ENCODE measurements at places on chromosomes 1 and 21. TPM values are rescaled to one million over a fixed set of nuclear protein-coding genes. Genes with fewer than 3 reads are reported as not detected.

DNA sequence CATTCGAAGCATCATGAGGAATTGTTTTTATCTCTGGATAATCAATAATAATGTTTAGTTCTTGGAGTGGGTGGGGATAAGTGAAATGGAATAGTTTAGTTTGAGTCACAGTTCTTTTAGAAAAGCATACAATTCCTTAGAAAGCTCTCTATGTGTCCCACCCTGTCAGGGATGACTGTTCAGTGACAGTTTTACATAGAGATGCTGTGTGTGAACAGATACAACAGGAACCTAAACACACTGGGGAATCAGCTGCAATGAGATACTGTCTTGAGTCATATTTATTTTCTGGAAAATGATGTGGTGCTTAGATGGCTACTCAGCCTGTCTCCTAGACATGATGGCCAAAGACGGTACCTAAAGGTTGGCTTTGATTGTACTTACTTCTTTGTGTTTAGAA is 25.7 kb upstream of the CCDC190 start:
- H3K27me3 ChIP-seq = no peaks in the 10 kb centered on the region
- no peak for DNase-seq
- H3K4me1 ChIP-seq = no peaks in the 10 kb centered on the region

GRCh38 chr1:109910123-109910962 is at the start of gene CSF1:
TSS of gene CSF1 (plus strand) at chr1:109910849. CDS start at chr1:109911024, 175 bp downstream.
- H3K4me1 ChIP-seq = peaks cover 53% of the 10 kb centered on the region
- peak within 1 kb of the TSS; percentile 81 for H3K27ac ChIP-seq
- H3K36me3 ChIP-seq = peaks cover 12% of the 10 kb centered on the region
- peak within 1 kb of the TSS; percentile 78 for H3K4me3 ChIP-seq
- DNase-seq = peak; percentile 98

- no peak for DNase-seq
- no peak overlapping the region for H3K27ac ChIP-seq
- H3K27me3 ChIP-seq = no peaks in the 10 kb centered on the region
- H3K4me1 ChIP-seq = no peaks in the 10 kb centered on the region
- no peak overlapping the region for H3K4me3 ChIP-seq
Observed at GRCh38 chr1:202752774-202753173, 42.5 kb upstream of the SYT2 start.

Gene TSACC
- not detected for total RNA-seq

- H3K27ac ChIP-seq = no peak overlapping the region
- no peak for DNase-seq
- no peak overlapping the region for H3K4me3 ChIP-seq
- no peaks in the 10 kb centered on the region for H3K27me3 ChIP-seq
- H3K36me3 ChIP-seq = no peaks in the 10 kb centered on the region
Observed at GRCh38 chr1:43329995-43330751, 7.4 kb upstream of the MPL start.

Gene FLVCR1
- 3.3 TPM for total RNA-seq

- peaks cover 90% of the 10 kb centered on the region for H3K36me3 ChIP-seq
- no peaks in the 10 kb centered on the region for H3K27me3 ChIP-seq
- peak overlapping the region; percentile 6 for H3K27ac ChIP-seq
- no peak for DNase-seq
- peaks cover 9% of the 10 kb centered on the region for H3K4me1 ChIP-seq
- H3K4me3 ChIP-seq = no peak overlapping the region
Observed at GRCh38 chr1:32666901-32667566, 16.0 kb downstream of the RBBP4 start.

Gene CNIH3
- total RNA-seq = 0.83 TPM
